Activated gamma-delta T cell treated with anti-CD3 and anti-CD28 coated beads, Interleukin-2, amount 50 U/mL, for 16 hours (primary cell): ENCODE measurements at places on chromosomes 7 and 10.

GRCh38 chr10:86792461-86793167, 36.2 kb downstream of the BMPR1A start:
- no peak for DNase-seq

DNA sequence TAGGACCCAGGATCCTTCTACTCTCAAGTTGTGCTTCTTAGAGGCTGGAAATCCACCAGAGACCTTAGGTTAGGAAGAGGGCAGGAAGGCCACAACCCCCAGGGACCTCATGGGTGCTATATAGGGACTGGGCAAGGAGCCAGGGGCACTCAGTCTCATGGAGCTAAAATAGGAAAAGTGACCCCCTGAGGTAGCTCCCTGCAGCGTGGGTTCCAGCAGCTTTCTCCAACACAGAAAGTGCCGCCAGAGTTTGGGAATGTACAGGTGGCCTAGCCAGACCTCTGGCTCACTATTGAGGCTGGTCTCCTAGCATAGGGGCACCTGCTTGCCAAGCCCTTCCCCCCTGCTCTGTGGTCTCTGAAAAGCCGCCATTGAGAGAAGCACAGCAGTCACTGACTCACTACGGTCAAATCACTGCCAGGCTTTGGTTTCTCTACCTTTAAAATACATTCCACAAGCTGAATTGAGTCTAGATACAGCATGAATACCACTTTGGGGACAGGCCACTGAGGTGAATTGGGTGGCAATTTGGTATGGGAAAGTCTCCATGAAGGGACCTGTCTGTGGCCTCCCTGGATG, 333.2 kb upstream of the PODXL start:
- no peak for DNase-seq

DNA sequence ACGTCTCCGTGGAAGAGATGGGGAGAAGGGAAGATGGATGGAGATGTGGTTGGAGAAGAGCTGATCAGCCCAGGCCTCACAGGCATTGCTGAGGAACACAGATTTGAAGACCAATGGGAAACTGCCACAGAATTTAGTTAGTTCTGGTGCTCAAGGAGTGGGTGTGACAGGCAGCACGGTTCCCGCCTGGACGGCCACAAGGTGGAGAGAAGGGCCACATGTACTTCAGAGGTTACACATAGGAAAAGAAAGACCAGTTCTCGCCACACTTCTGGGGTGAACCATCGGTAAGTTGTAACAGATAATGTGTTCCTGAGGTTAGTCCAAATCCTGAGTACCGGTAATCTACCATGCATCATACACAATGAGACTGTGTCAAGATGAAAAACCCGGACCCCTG, 29.5 kb upstream of the GJD4 start:
- no peak for DNase-seq

DNA sequence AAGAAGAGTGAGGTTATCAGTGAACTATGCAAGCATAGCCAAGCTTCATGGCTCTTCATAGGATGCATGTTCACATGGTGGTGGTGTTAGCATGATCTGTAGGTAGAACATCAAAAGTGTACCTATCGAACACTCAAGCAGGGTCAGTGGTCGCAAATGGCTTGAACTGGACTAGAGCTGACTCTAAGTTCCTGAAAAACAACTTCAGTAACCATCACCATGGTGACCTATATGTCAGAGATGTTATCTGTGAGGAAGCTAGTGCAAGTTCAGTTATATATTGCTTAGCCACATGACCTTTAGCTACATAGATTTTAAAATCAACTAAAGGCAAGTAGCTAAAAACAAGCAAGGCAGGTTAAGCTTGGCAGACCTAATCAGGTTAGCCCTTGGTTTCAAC, 163.1 kb upstream of the AGR3 start:
- DNase-seq, result no peak

GRCh38 chr7:55588379-55588699, 16.0 kb upstream of the VOPP1 start:
- DNase-seq, result no peak

DNA sequence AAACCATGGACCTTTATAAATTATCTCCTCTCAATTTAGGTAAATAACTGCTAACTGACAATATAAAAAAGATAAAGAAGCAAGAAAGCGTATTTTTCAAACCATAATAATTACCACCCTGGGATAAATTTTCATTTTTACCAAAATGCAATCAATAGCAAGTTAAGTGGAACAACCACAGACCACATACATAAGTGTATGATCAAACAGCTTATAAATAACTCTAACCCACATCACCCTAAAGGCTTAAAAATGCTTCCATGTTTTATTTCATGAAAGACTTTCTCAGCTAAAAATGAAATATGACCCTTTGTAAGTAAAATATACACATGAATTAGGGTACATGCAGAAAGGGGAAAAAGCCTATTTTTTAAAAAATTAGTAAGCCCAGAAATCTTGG, 156.5 kb downstream of the SGMS1 start:
- DNase-seq, result no peak

DNA sequence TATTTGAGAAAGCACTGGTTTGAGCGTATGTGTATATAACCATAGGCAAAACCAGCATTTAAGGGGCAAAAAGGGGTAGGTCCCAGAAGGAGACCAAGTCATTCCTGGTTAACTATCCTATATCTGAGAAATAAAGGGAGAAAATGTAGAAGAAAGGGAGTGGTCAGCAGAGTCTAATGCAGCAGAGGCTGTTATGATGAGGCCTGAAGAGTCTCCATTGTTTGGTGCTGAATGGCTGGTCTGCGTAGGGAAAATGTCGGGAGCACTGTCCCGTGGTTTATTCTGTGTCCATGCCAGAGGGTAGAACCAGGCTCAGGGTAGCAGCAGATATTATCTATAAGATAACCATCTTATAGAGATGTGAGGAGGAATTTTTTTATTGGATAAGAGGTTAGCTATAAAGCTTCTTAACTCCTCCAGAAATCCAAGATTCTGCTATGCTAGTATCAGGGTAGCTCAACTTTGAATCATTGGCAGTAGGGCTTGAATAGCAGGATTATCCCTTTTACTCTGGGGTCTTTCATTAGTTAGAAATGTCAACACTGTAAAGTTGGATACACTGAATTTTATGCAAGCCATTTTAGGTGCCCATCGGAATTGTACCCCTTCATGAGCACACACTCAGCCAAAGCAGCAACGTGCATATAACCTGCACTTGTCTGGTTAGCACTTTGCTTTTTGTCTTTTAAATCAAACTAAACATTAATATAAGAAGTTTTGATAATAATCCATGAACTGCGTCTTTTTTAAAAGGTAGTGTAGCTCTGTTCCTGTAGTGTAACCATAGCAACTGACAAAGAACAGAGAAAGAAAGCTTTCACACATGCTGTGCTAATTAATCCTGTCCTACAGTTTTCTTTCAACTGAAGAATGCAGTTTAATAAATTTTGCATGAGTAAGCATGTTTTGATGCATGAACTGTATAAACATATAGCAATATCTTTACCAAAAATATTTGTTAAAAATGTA, 312.0 kb upstream of the FZD1 start:
- DNase-seq, result no peak

DNA sequence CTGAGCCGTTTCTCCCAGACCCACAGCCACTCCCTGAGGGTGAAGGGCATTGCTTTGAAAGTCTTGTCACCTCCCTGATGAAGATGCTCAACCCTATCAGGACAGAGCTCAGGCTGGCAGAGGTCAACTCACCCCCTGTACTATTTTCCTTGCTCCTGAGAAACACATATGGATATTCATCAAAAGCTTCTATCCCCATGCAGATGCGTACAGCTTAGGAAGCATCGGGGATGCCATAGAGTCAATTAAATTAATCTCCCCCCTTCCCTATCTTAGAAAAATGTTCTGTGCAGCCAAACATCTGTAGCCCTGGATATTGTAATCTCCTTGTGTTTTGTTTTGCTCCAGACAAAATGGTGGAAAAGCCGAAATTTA, 67.2 kb downstream of the EMX2 start:
- DNase-seq, result no peak

- no peak for DNase-seq
These were observed 155.8 kb downstream of the GPAM start for GRCh38 chr10:112027731-112028280.

- DNase-seq, result no peak
These were observed 385.0 kb downstream of the NXPH1 start for GRCh38 chr7:8818406-8818805.

DNA sequence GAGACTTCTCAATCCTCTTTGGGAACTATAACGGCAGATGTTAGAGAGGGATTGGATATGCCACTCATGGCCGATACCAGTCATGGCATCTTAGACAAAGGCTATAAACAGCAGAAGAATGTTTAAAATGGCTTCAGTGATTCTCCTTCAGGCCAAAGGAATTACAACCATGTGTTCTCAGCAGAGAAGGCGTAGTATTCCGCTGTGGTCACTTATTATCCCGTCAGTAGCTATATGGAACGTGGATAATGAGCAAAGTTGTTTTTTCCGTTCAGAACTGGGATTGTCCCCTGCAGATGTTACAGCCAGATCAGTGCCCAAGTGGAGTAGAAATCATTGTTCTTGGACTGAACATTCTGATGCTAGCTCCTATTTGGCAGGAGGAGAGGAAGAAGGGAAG, 43.1 kb downstream of the TEX36 start:
- DNase-seq, result no peak

GRCh38 chr7:22578007-22578733, 78.2 kb upstream of the STEAP1B start:
- DNase-seq, result no peak

- no peak for DNase-seq
These were observed 3.2 kb upstream of the VSTM4 start for GRCh38 chr10:49118430-49119074.

GRCh38 chr10:20521186-20521585, 375.9 kb downstream of the NEBL start:
- DNase-seq, result no peak

- no peak for DNase-seq
These were observed 45.4 kb upstream of the GRM3 start for GRCh38 chr7:86598311-86598710.

DNA sequence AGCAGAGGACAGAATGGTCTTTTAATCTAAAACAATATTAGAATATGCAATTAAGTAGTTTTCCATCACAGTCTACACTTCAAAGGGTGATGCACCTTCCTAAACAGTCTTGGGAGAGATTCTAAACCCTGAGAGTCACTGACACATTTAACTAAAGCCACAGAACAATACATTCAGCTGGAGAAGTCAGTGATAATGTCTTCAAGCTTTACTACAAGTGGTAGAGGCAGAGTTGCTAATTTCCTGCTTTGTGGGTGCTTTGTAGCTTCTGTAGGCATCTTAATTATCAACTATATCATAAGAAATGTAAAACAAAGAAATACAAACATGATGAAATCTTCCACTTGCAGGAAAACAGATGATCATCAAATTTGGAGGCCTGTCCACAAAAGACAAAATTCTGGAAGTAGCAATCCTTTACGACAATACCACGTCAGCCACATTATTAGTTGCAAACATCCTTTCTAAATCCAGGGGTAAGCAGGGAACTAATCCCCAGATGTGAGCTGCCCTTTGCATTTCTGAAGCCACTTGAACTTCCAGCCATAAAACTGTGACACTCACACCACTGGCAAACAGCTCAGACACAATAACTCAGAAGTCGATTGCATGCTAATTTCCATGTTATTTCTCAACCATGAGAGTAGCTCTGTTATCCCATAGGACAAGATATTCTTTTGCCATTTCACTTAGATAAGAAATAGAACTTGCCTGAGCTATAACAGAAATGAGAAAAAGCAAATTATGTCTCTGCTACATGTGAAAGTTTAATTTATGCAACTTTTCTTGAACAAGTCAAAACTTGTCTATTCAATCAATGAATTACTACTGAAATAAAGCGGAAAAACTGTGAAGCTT, 212.2 kb downstream of the FAM107B start:
- DNase-seq, result no peak

DNA sequence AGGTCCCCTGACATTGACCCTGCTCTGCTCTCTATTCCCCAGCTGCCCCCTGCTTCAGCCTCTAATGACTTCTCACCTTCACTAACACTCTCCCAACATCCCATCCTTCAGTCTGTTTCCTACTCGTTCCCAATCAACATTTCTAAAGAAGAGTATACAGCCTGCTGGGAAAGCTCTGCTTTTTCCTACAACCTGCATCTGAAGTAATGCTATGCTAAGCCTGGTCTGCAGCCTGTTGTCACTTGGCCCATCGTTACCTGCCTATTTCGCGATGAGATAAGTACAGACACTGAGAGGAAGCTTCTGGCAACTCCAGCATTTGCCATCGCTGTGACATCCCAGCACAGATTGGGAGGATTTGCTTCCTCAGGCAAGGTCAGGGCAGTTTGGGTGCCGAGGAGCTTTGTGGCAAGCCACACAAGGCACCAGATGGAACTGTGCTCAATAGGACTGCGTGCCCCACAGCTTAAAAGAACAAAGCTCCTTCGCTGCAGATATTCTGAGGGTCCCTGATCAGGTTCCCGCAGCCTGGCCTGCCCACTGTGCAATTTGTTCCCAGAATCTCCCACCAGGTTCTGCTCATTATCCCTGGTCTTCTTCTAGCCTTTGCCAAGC, 51.4 kb downstream of the PKD1L1 start:
- DNase-seq, result no peak

DNA sequence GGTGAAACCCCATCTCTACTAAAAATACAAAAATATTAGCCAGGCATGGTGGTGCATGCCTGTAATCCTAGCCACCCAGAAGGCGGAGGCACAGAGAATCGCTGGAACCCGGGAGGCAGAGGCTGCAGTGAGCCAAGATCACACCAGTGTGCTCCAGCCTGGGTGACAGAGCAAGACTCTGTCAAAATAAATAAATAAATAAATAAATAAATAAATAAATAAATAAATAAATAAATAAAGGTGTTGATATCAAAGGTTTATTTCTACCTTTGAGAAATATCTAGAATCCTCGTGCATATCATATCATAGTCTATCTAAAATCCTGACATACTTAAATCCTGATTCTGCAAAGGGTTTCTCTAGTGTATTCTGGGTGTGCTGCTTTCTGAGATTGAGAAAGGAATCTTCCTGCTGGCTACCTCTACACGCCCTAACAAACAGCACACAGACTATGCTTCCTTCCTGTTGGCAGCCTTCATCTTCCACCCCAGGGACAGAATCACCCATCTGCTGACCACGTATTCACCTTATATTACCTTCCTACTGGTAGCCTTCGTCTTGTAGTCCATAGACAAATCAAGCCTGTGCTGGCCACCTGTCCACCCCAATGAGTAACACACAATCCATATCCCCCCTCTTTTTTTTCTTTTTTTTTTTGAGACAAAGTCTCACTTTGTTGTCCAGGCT, 8.7 kb downstream of the ABLIM1 start:
- no peak for DNase-seq
